Stimulated activated CD8-positive, alpha-beta memory T cell treated with anti-CD3 and anti-CD28 coated beads, Interleukin-15, amount 100 ng/mL, for 48 hours (primary cell): ENCODE measurements at places on chromosomes 7 and 10.

DNA sequence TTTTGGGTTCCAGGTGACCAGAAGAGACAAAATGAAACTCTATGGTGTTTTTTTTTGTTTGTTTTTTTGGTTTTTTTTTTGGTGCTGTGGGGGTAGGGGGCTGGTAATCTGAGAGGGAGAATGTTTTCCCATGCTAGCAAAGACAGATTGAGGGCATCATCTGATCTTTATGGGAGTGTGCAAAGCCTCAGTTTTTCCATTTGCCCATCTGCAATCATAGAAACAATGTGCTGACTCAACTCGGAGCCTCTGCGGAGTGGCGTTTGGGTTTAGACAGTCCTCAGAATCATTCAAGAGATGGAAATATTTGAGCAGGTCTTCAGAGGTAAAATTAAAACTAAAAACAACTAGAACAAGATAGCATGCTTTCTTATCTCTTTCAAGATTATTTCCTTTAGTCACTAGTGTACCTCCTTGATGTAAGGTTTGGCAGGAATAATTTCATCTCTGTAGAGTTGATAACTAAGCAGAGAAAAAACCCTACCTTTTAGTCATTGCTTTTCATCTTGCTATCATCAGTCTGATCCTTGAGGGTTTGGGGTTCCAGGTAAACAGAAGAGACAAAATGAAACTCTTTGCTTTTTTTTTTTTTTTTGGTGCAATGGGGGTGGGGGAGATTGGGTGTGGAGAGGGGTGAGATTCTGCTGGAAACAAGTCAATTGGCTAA, 18.0 kb downstream of the CNNM2 start:
- DNase-seq = no peak

- no peak for DNase-seq
Measured at GRCh38 chr10:25017661-25018060, 1.2 kb downstream of the THNSL1 start.

DNA sequence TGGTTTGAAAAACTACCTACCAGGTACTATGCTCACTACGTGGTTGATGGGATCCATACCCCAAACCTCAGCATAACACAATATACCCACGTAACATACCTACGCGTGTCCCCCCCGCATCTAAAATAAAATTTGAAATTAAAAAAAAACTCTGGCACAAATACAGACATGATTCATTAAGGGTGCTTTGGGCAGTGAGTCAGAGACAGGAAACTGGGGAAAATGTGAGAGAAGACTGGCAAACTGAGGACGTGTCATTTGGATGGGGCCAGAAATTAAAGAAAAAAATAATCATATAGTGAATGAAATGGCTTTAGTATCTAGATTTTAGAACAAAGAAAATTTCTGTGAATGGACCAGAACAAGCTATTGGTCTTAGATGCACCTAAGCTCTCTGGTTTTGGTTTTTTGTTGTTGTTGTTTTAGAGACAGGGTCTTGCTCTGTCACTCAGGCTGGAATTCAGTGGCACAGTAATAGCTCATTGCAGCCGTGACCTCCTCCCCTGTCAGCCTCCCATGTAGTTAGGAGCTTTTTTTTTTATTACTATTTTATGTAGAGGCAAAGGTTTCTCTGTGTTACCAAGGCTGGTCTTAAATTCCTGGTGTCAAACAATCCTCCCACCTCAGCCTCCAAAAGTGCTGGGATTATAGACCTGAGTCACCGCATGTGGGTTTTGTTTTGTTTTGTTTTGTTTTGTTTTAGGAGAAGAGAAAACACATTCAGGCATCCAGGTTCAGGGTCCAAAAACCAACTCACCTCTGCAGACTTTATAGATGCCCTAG, 5.9 kb upstream of the PRSS58 start:
- DNase-seq = no peak

DNA sequence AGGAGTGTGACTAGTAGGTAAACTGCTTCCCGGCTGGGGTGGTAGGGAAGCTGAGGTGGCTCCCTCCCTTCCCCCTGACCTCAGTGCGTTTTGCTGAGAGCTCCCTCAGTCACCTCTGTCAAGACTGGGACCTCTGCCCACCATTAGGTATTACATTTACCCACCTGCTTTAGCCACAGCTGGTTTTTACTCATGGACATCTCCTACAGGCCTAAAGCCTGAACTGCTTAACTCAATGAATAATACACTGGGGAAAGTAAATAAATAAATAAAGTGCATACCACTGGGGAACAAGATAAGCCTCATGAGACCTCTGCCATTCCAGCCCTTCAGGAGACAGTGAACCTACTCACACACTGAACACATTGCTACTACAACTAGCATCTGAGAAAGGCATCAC, 38.9 kb upstream of the CDK13 start:
- DNase-seq = no peak

DNA sequence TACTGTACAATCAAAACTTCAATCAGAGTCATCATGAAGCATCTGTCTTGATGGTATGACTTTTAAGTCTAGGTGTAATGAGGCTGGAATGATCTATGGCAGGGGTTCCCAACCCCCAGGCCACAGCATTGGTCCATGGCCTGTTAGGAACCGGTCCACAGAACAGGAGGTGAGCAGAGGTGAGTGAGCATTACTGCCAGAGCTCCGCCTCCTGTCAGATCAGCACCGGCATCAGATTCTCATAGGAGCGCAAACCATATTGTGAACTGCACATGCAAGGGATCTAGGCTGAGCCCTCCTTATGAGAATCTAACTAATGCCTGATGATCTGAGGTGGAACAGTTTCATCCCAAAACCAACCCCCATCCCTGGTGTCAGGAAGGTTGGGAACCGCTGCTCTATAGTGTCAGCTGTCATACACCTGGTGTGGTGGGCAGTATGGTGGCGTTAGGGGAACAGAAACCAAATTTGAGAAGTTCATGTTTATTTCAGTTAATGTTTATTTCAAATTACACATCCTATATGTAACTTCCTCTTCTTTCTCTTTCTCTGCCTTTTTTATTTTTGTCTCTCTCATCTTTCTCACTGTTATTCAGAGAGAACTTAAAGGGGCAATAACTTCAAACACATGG, 432.6 kb downstream of the TNS3 start:
- no peak for DNase-seq

DNA sequence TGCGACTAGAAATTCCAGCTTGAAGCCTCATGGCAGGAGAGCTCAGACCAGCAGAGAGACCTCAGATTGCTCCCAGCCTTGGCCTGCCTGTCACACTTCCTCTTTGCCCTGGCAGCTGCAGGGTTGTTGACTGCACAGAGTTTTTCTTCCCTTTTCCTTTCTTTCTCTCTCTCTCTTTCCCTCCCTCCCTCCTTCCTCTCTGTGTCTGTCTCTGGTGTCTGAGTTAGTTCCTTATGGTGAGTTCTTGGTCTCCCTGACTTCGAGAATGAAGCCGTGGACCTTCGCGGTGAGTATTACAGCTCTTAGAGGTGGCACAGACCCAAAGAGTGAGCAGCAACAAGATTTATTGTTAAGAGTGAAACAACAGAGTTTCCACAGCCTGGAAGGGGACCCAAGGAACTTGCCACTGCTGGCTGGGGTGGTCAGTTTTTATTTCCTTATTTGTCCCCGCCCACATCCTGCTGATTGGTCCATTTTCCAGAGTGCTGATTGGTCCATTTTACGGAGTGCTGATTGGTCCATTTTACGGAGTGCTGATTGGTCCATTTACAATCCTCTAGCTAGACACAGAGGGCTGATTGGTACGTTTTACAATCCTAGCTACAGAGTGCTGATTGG, 266.3 kb downstream of the RPS24 start:
- DNase-seq = no peak

DNA sequence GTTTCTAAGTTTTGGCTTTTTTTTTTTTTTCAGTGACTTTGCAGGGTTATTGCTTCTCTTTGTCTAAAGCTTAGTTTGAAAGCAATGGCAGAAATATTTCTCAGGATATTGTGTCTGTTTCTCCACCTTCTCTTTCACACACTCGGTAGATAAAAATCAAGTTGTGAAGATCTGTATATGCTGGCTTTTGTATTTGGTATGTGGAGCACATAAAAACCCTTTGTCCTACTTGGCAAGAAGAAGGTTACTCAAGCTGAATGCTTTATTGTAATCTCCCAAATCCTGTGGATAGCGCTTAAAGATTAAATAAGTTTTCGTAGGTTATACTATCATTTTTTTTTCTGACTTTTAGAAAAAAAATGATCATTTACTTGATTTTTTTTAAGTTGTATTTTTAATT, 172.4 kb downstream of the CDCA7L start:
- no peak for DNase-seq
